ENCODE measurements at places on chromosomes 4 and X.

DNA sequence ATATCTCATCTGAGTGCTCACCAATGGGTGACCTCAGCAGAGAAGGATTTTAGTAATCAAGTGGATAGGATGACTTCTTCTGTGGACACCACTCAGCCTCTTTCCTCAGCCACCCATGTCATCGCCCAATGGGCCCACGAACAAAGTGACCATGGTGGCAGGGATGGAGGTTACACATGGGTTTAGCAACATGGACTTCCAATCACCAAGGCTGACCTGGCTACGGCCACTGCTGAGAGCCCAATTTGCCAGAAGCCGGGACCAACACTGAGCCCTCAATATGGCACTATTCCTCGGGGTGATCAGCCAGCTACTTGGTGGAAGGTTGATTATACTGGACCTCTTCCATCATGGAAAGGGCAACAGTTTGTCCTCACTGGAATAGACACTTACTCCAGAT, 97.4 kb downstream of the LCORL start:
- DNase-seq = no peak

GRCh38 chr4:118390121-118390520, 37.3 kb upstream of the PRSS12 start:
- DNase-seq = no peak

DNA sequence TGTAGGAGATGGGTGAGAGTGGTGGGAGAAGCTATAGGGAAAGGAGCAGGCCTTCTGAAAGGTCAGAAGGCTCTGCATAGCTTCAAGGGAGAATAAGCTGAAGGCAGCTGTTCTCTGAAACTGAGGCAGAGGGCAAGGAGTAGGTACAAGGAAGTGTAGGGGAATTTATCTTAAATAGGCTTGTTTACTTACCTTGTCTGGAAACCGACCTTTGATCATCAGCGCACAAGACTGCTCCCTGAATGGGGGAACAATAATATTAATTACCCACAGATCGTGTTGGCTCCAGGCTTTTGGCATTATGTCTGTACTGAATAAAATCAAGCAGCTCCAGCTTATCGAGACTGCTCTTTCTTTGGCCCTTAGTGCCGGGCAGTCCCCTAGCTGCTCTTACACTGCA, 175.5 kb upstream of the MAGEB16 start:
- DNase-seq = no peak

DNA sequence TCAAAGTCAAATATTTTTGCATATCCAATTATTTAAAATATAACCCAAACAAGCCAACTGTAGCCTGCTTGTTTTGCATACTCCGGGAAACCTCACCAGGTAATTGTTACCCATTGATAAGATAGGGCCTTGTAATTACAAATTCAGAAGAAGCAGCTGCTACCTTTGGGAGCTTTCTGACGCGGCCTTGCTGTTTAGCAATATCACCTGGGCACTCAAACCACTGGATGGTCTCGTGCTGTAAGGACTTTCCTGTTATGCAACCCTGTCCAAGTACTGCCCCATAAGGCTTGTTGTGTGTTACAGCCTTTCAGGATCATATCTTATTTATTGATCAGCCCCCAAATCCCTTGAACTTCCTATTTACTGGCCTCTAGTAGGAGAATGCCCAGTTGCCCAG, 52.1 kb downstream of the HS3ST1 start:
- DNase-seq = no peak
